ENCODE measurements at places on chromosomes 11 and 22. TPM values are rescaled to one million over a fixed set of nuclear protein-coding genes. Genes with fewer than 3 reads are reported as not detected.

SAA4 gene
- 0.97 TPM for total RNA-seq

GRCh38 chr11:2835751-2836150, 49.8 kb downstream of the CDKN1C start:
- DNase-seq, result no peak

DNA sequence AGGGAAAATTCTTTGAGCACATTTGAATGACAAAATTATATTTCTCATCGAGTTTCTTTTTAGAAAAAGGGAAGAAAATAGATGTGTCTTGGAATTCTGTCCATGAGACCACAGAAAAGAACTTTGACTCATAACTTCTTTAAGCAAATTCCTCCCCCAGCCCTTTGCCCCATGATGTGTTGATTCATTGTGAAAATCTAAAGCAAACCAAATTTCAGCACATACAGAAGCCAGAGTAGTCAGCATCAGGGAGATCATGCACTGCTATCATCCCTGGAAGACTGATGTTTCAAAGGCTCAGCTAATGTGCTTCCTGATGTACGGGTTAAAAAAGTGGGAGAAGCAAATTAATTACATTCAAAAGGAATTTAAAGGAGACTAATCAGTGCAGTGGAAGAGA, 159.7 kb downstream of the FAT3 start:
- DNase-seq, result no peak

ZNF280B gene
- total RNA-seq, result 4.9 TPM

LRRC51 gene
- 15.4 TPM for total RNA-seq

GP1BB gene
- 5.9 TPM for total RNA-seq

OVCH2 gene
- not detected for total RNA-seq

- no peak for DNase-seq
Observed at GRCh38 chr22:19181786-19182471, 3.4 kb upstream of the SLC25A1 start.

DNA sequence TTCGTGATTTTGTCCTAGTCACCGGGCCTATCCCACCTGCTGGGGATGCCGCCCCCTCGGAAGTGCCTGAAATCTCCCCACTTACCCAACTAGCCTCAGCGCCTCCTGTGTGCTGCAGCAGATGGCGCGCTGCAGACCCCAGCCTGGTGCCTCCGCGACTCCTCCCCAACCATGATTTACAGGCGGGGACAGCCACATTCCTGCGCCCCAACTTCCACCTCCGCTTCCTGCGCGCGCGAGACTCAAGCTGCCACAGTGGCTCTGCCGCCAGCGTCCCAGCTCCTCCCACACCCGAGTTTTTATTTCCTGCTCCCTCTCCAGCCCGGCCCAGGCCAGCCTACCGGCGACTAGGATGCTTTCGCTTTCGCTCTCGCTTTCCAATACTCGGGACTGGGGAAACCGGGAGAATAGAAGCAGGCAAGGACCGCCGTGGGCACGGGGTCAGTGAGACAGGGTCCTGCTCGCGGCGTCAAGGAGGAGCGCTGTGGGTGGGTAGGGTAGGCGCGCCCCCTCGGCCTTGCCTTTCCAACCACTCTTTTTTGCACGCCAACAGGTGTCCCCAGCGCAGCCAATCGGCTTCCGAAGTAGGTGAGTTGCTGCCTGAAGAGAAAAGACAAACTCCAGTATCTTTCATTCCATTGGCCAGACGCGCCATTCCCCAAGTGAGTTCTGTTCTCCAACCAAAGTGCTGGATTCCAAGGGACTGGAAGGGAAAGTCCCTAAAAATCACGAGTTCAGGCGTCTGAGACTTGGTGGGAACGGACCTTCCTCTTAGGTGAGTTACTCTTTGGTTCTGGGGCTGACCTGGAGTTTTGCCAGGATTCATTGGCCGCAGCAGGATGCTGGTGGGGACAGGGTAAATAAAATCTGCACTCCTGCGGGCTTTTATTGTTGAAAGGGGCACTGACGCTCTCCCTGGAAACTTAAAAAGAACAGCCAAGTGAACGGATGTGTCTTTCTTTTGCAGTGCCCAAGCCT, at the start of gene FAM111A:
TSS of gene FAM111A (plus strand) at position 327 of the 978 bp plus-strand sequence. CDS start 6,017 bp downstream, outside the sequence.
- DNase-seq, result peak; percentile 93

DNA sequence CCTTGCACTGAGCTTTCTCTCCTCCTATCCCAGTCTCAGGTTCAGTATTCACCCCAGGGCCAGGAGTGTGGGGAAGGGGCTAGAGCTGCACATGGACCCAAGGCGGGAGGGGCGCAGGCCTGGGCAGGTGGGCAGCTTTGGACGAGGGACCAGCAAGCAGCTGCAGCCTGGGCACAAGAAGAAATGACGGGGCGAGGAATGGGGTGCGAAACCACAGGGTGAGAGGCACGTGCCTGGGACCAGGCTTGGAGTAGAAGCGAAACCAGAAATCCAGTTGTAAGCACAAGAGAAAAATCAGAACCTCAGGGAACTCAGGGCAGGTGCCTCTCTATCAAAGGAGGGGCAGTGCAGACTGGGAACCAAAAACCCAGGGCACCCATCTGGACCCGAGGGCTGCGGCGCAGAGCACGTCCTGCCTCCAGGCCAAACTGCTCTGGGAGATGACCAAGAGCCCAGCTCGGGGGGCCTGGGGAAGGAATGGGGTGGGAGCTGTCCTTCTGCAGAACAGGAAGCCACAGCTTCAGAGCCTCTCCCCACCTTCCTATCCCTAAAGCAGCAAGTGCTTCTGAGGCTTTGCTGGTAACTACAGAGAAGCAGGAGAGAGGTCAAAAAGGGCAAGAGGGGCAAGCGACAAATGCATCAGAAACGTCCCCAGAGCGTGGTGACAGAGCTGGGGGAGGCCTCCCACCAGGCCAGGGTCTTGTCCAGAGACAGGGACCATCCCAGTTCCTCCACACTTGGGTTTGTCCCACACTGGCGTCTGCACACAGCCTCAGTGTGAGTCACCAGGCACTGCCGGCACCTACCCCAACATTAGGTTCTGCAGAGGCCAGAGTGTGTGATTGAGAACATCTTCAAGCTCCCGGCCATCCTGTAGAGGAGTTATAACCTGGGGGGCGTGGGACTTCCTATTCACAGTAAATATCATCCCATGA, 18.3 kb upstream of the TMPRSS4 start:
- DNase-seq, result peak; percentile 10

- DNase-seq, result no peak
Observed at GRCh38 chr11:34642873-34643272, 22.0 kb downstream of the EHF start.

- DNase-seq, result no peak
Observed at GRCh38 chr22:45877036-45877380, 100.0 kb downstream of the WNT7B start.

DNA sequence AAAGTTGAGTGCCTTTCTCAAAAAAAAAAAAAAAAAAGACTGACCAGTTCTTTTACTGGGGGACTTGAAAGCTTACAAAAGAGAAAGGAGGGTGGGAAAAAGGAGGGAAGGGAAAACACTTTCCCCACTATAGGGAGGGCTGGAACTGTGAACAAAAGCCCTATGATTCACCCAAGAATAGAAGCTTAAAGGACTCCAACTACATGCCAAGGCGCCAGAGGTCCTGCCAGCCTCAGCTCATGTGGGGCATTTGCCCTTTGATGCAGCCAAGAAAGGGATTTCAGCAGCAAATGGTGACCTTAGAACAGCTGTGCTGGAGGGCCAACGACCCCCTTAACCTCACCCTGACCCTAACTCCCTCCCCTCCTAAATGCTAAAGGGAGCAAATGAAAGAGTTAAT, 160.0 kb downstream of the NTM start:
- DNase-seq, result no peak

DNA sequence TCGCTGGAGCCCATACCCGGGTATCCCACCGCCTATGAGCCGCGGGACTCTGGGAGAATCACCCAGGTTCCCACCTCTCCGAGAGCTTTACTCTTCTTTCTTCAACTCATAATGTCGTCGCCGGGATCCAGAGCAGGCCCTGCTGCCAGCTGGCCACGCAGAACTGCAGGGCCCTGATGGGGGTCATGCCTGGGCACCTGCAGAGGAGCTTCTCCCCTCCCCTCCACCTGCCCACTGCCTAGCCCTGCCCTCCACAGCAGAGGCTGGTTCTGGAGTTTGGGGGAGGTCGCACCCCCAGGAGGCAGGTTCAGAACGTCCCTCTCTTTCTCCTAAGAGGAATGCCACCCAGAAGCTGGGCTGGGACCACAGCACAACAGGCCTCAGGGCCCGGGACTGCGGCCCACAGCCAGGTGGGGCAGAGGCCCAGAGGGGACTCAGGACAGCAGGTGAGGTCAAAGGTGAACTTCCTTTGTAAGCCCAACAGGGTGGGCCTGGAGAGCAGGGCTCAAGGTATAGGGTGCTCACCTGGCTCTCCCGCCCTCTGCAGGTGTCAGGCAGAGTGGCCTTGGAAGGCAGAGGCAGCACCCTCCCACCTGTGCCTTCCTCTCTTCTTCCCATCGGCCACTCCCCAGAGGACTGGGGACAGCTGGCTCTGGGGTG, 1.9 kb downstream of the SLC25A45 start:
- no peak for DNase-seq

GRCh38 chr11:26323837-26324236, 8.1 kb upstream of the ANO3 start:
- DNase-seq, result no peak

DNA sequence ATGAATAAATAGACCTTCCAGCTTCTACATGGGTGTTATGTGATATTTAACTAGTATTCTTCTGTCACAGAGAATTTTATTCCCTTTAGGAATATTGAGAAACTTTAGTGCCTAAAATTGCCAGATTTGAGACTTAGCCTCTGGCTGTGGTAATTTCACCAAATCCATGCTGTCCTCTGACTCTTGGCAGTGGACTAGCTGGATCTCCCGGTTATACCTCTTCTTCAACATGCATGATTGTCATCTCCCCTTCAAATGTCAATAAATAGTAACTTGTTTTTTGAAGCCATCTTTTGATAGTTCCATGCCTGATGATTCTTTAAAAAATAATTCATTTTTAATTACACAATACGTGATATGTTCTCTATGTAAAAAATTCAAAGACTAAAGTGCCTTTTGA, 8.4 kb downstream of the AQP11 start:
- DNase-seq, result no peak

- DNase-seq, result no peak
Observed at GRCh38 chr11:61598374-61598773, 17.5 kb upstream of the SYT7 start.

- DNase-seq, result peak; percentile 60
Observed at GRCh38 chr11:115164774-115165173, 339.4 kb downstream of the CADM1 start.

MS4A6E gene
- not detected for total RNA-seq

GRCh38 chr11:47723041-47723440, 7.9 kb upstream of the AGBL2 start:
- DNase-seq, result peak; percentile 42

CCDC89 gene
- not detected for total RNA-seq

- no peak for DNase-seq
Observed at GRCh38 chr11:132116516-132116915, 746.1 kb downstream of the NTM start.

GRCh38 chr11:17473071-17473744, 3.4 kb downstream of the ABCC8 start:
- DNase-seq, result no peak

SLC22A25 gene
- total RNA-seq, result not detected

DNA sequence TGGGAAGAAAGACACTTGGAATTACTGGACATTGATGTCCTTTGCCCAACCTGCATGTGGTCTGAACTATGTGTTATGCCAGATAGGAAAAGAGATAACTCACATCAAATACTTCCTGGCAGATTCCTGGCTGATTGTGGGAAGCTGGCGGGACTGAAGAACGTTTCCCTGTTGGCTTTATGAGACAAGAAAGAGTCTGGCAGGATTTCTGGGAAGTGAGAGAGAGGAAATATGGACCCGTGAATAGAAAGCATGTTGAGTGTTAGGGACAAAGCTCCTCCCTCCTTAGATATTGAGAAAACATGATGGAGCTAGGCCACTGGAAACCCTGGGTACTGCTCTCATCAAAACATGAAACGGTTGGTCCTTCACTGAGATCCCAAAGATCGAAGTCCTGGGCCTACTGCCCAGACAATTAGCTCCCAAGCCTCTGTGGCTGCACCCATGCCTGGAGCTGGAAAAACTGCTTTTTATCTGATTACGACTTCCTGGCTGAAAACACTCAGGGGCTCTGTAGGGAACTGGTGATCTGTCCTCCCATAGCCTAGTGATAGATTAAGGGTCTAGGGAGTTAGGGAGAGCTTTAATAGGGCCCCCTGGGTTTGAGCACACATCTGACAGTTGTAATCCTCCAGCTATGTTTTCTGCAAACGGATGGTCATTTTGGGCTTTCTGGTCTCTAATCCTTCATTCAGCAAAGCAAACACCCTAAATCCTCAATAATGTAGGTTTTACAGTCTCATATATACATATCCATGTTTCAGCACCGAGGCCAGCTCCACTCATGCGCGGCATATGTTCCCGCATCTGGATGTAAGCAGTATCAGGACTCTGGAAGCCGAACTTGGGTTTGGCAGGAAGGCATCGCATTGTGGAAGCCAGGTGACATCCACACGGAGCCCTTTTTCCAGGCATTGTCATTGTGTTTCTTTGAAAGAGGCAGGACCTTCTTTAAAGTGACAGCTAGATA, 6.1 kb upstream of the B3GAT1 start:
- no peak for DNase-seq

- no peak for DNase-seq
Observed at GRCh38 chr22:26985931-26986782, 328.8 kb downstream of the MIAT start.

DNA sequence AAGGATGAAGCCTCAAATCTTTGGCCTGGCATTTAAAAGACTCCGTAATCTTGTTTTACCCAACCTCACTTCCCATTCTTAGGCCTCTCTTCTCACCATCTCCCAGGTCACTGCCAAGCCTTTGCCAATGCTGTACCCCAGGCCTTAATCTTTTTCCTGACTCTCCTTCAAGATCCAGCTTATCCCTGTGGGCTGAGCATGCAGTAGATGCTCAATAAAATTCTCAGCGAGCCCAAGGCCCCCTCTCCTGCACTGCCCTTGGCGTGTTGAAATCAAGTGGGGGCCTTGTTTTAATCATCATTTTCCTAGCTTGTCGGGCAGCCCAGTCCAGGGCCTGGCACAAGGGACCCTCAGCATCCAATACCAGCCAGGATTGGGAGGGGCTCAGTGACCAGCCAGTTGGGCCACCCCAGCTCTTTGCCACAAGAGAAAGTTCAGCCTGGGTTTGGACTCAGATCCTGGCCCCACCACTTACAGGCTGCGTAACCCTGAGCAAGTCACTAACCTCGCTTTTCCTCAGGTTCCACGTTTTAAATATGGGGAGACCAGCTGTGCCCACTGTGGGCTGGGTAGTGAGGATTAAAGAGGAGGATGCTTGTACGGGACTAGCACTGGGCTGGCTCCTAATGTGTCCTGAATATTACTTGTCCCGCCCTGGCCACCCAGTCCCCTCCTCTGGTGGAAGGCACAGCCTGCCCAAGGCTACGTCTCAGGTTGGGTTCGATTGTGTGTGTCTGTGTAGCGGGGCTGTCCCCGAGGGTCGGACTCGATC, 943 bp upstream of the YWHAH start:
- no peak for DNase-seq

GRCh38 chr11:44728491-44728910, 1.7 kb downstream of the TSPAN18 start:
- DNase-seq, result peak; percentile 35

- DNase-seq, result peak; percentile 77
Observed at GRCh38 chr11:75706260-75706729, 11.3 kb upstream of the MOGAT2 start.

PTGDR2 gene
- not detected for total RNA-seq

NOX4 gene
- total RNA-seq, result 0.45 TPM

Measured in adrenal gland (tissue), 19 donors.